ENCODE measurements at places on chromosomes 16 and 17.
A peak's percentile ranks its signal among the peaks of the same experiment; 100 is the strongest.

- no peak for DNase-seq
These were observed 4.7 kb downstream of the CDC42EP4 start for GRCh38 chr17:73307130-73307529.

DNA sequence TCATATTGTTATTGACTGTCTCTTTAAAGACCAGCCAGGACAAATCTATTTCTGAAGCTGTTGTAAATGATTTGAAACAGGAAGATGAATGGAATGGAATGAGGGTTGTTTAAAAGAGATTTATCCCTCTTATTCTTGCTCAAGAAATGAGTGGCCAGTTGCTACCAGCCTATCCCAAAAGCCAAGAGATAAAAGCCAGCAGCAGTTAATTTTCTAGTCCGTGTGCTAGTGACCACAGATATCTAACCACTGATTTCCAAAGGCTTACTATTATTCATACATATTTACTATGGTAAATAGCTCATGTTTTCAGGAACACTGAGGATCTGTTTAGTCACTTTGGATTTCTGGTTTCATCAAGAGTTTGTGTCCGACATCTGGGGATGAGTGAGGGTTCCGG is 105.7 kb downstream of the CDH13 start:
- no peak for DNase-seq

GRCh38 chr17:27475070-27475673 is 18.9 kb downstream of the KSR1 start:
- peak; percentile 52 for DNase-seq

DNA sequence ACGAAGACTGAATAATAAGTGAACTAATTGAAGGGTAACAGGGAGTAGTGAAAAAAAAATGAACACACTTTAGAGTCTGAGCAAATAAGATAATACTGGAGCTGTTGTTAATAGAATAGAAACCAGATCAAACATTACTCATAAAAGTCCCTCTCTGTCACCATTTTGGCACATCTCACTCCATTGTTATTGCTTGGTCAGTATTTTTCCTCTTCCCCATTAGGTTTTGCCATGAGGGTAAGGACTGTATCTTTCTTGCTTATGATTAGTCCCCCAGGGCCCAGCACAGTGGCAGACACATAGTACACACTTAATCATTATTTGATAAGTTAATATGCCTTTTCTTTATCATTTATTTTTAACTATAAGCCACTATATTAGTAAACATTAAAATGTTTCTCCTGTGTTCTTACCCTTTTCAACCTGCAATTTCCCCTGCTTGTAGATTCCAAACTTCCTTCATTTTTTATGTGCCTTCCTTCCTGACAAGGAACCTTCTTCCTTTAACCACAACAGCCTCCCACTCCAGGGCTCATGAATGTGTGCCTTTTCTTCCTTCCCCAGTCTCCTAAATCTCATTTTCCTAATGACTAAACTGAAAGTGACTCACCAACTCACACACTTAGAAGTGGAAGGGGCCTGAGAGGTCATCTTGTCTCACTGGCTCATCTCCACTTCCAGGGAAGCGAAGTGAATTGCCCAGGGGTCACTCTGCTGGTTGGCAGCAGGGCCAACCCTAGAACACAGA is 88.2 kb upstream of the HAS3 start:
- no peak for DNase-seq

DNA sequence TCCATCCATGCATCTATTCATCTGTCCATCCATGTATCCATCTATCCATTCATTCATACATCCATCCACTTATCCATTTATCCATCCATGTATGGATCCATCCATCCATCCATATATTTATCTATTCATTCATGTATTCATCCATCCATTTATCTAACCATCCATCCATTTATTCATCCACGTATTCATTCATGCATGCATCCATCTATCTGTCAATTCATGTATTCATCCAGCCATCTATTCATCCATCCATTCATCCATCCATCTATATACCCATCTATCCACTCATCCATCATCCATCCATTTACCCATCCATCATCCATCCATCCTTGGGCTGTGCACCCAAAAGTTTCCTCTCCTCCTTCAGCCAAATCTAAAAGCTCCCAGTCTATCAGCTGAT is 43.4 kb downstream of the GDE1 start:
- no peak for DNase-seq

DNA sequence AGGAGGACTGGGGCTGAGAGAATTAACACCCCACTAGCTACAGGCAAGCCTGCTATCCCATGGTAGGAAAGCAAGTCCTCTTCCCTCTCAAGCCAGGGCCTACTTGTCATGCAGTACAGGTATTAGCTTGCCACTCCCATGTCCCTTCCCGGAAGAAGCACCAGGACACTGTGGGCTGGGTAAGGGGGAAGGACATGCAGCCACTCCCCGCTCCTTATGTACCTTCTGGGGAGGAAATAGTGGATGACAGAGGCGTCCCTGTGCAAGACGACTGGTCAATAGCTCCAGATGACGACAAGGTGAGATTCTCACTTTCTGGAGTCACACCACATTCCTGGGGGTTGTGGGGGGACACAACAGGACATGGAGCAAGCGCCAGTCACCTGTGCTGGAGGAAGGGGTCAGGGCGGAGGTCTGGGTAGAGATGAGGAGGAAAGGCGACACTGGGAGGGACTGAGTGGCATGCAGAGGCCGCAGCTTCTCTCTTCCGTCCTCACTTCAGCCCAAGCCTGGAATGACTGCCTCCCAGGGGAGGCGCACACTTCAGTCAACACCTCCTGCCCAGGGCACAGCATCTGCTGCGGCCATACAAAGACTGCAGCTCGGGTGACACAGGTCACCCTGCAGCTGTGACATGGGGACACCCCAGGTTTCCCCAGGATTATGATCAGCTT is 15.1 kb upstream of the FOXJ1 start:
- no peak for DNase-seq

GRCh38 chr16:64950262-64950661 is 171.6 kb downstream of the CDH11 start:
- no peak for DNase-seq

GRCh38 chr16:54673313-54673712 is 257.4 kb upstream of the IRX5 start:
- no peak for DNase-seq

- no peak for DNase-seq
These were observed 17.8 kb downstream of the ZSCAN32 start for GRCh38 chr16:3383045-3383448.

GRCh38 chr17:28470266-28470913 is 3.1 kb upstream of the SLC13A2 start:
- peak; percentile 1 for DNase-seq

GRCh38 chr17:66345264-66345663 is 42.9 kb downstream of the PRKCA start:
- no peak for DNase-seq

DNA sequence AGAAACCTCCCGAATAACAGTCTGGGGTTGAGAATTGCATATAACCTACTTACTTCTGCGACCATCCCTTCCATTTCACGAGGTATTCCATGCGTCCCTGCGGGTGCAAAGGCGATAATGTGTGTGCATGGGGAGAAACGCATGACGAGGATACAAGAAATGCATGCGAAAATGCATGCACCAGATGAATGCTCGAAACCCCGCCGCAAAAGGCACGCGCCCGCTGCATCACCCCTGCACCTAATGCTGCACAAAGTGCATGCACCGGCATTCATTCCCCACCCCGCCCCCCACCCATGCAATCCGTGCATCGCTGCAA is 474 bp downstream of the CBX8 start:
- no peak for DNase-seq

DNA sequence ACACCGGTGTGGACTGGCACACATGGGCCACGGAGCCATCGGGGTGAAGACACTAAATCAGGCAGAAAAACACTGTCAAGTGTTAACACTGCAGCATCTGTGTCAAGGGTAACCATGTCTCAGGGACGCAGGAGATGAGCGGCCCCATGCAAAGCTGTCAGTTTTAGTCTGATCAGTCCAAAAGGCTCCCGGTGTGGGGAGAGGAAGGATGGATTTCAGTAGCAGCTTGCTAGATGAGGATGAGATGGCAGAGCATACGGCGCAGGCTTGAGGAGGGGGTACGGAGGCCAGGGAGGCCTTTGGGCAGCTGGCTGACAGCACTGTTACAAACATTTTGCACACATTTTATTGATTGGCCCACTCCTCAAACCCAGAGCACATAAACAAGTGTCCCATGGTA is 98.1 kb downstream of the GNAO1 start:
- DNase-seq: no peak

- peak; percentile 55 for DNase-seq
These were observed 13.3 kb upstream of the IL17C start for GRCh38 chr16:88624977-88625576.

GRCh38 chr17:45948881-45949624 is 50.0 kb upstream of the STH start:
- DNase-seq: peak; percentile 75

- no peak for DNase-seq
These were observed 105.0 kb downstream of the ZNF778 start for GRCh38 chr16:89322321-89323119.

DNA sequence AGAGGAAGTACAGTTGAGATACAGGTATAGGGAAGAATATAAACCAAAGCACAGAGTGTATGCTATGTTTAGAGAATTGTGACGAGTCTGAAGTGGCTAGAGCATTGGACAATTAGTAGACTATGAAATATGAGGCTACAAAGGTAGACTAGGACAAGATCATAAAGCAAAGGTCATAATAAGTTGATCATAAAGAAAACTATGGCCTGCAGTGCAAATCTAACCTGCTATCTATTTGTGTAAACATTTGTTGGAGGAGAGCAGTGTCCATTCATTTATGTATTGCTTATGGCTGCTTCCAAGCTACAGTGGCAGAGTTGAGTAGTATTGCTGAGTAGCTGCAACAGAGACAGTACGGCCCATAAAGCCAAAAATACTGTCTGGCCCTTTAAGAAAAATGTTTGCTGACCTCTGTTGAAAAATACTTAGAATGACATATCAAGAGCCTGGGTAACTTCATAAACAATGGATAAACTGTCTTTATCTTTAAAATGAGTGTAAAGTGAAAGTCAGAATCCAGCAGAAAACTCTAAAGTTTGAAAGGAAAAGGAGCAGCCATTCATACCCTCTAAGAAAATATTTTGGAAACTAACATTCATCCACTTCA is 14.5 kb upstream of the OR1E2 start:
- DNase-seq: no peak

- DNase-seq: peak; percentile 56
These were observed 14.4 kb upstream of the CBX8 start for GRCh38 chr17:79811011-79811867.

DNA sequence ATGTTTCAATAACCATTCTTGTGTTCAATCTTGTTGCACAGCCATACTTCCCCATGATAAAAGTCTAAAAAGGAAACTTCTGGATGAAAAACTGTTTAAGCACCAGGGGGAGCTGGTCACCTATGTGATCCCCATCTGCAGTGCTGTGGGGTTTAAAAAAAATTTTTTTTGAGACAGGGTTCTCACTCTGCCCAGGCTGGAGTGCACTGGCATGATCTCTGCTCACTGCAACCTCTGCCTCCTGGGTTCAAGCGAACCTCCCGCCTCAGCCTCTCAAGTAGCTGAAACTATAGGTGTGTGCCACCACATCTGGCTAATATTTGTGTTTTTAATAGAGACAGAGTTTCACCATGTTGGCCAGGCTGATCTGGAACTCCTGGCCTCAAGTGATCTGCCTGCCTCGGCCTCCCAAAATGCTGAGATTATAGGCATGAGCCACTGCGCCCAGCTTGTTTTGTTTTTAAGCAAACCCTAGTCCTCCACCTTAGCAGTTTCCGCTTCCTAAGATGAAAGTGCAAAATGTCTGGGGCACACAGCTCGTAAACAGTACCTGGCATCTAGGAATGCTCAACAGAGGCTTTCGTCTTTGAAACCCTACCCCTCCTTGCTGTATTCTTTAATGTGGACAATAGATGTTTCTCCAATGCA is 25.4 kb downstream of the DNAJA2 start:
- peak; percentile 48 for DNase-seq

- DNase-seq: no peak
These were observed 8.3 kb upstream of the NLK start for GRCh38 chr17:28033972-28034714.

DNA sequence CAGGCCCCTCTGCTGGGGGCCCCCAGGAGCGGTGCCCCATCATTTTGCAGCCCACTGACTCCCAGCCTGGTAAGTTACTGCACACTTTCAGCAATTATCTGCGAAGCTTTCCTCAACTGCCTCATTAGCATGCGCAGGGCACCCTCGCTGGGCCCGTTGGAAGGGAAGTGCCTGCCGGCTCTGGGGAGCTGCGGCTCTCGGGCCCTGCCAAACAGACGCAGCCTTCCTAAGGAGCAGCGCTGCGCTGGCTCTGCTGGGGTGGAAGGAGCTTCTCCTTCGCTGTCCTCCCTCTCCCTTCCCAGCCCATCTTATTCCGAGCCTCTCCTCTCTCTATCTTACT is 71.0 kb downstream of the RBBP6 start:
- DNase-seq: no peak

DNA sequence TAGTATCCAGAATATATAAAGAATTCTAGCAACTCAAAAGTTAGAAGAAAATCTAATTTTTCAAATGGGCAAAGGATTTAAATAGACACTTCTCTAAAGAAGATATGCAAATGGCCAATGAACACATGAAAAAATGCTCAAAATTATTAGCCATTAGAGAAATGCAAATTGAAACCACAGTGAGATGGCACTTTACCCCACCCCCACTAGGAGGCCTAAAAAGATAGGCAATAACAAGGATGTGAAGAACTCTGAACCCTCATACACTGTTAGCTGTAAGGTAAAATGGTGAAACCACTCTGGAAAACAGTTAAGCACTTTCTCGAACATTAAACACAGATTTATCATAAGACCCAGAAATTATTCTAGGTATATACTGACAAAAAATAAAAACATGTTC is 71.4 kb upstream of the IRX6 start:
- no peak for DNase-seq

- no peak for DNase-seq
These were observed 70.9 kb upstream of the METRNL start for GRCh38 chr17:83008526-83008925.

- no peak for DNase-seq
These were observed 41.0 kb downstream of the TUBD1 start for GRCh38 chr17:59851439-59852375.

DNA sequence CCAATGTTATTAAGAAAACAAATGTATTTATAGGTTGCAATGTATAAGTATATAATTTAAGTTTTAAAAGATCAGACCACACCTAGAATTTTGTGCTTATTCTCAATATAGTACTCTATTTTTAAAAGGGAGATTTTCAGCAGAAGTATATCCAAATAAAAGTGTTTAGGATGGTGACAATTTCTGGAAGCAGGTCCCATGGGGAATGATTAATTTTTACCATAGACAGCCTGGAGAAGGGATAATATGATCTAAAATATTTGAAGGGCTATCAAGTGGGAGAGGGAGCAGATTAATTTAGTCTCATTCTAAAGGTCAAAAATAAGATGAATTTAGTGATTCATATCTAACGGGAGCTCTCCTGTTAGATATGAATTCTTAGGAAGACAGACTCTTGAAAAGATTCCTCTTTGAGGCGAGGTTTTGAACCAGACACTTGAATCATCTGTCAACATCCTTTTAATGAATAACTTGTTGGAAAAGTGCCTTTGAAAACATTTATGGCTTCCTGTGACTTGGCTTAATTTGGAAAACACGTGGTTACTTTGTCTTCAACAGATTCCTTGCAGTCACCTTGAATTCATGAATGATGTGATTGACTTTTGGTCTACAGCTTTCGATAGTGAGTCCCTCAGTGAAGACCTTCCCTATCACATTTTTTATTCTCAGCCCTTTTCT is 29.3 kb upstream of the SMIM36 start:
- DNase-seq: no peak
